ENCODE measurements at places on chromosomes 11 and 22.

DNA sequence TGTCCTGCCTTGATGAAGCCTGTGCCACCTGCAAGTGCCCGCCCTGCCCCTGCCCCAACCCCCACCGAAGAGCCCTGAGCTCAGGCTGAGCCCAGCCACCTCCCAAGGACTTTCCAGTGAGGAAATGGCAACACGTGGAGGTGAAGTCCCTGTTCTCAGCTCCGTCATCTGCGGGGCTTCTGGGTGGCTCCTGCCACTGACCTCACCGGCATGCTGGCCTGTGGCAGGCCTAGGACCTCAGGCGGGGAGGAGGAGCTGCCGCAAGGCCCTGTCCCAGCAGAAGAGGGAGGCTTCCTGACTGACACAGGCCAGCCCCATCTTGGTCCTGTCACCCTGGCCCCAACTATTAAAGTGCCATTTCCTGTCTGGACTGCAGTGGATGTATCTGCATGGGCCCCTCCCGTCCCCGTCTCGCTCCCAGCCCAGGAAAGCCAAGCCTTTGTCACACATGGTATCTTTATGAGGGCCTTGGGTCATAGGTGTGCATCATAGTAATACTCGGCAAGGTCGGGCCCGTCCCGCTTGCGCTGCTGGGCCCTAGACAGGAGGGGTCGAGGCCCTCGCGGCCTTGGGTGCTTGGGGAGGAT is 882 bp downstream of the FREY1 start:
- no peak for DNase-seq

- no peak for DNase-seq
These were observed 7.4 kb downstream of the SVIP start for GRCh38 chr11:22822203-22822602.

DNA sequence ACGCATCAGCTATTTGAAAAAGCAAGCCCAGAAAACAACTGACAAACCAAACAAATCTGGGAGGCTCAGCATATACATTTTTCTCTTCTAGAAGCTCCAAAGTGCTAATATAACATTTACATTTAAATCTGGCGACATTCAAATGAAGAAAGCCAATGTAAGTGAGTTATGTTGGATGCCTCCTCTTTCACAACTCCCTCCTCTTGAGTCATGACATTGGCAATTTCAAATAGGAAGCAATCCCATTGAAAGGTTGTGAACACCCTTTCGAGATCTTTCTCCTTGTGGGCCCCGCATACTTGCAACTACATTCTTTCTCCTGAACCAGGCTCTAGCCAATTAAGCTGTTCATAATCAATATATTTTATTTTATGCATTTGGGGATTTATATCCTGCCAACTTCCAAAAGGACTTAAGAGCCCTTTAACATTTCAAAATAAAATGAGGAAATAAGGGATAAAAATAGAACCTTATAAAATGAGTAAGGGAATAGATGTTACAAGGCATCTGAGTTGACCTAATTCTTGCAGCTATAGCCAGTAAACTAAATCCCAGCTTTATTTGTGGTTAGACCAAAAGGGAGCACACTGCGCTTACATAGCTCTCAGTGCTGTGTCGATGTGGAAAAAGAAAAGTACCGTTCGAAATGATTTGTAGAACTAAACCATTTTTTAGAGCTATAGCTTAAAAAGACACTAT is 129.5 kb upstream of the SESN3 start:
- no peak for DNase-seq

GRCh38 chr11:24155792-24156191 is 341.1 kb upstream of the LUZP2 start:
- DNase-seq: no peak

- no peak for DNase-seq
These were observed 1310.1 kb upstream of the RAG2 start for GRCh38 chr11:37908219-37908548.

DNA sequence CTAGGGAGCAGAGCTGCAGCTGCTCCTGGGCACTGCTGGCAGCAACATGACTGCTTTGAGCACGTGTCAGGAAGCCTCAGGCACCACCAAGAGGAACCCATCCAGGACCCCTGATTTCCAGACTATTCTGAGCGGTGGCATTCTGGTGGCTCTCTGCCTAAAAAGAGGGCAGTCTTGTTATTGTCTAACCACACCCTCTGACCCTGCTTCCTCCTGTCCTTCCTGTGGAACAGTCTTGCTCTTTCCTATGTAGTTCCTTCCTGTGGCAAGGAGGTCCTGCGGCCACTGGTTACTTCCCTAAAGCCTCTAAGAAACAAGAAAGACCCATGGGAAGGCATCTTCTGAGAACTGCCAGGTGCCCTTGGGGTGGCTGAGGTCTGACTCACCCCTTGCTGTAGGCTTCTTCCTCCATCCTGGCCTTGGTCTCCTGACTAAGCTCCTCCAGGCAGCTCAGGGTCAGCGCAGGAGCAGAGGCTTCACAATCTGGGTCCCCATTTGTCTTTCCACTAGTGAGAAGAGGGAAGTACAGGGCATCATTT is 13.1 kb upstream of the LYVE1 start:
- DNase-seq: no peak

DNA sequence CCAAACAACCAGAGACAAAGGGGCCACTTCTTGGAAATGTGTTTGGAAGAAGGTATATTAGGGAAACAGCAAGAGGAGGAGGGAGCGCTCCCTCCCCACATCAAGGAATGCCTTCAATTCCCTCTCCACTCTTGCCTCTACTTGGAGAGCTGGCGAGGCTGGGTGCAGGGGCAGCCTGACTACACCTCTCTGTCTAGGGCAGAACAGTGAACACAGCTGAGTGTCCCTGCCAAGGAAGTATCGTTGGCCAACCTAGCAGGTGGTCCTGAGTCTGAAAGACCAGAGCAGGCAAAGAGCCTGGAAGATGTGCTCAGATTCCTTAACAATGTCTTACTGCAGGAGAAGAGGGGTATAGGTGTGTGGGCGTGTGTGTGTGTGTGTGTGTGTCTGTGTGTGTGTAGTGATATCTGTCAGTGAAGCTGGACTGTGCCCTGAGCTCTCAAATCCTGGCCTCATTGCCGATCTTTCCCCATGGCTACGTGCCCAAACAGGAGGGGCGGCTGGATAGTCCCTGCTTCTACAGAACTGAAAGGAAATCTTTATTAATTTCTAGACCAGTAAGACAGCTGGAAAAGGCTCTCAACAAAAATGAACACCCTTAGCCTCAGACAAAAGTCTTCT is 46.8 kb downstream of the PAMR1 start:
- no peak for DNase-seq

GRCh38 chr11:64684357-64684756 is 38.6 kb downstream of the NRXN2 start:
- no peak for DNase-seq

DNA sequence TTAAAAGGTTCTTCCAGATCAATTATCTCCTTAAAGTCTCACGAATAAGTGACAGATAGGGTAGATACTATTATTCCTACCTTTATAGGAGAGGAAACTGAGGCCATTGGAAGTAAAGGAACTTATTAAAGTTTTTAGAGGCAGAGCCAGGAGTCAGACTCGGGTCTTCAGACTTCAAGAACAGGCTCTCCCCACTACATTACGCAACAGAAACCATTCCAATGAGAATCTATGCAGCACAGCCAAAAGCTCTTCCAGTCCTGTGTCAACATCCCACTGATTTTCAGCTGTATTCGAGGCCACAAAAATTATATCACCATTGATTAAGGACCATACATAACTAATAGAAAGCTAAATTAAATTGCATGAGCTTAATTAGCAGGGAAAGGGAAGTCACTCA is 77.4 kb downstream of the RELT start:
- no peak for DNase-seq

DNA sequence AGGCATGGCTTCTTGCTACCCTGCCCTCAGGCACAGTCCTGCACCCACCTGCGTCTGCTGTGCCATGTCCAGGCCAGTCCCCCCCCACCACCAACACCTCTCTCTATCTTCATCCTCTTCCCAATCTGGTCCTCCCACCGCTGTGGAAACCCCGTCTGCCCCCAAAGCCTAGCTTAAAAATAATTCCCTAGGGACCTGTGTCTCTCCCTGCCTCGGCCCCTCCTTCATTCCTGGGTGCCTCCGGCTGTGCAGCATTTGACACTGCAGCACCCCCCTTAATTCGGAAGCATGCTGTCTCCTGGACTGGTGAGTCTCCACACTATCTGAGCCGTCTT is 2.5 kb upstream of the ASCL2 start:
- DNase-seq: no peak

- DNase-seq: no peak
These were observed 32.8 kb upstream of the CTSD start for GRCh38 chr11:1796413-1797011.

DNA sequence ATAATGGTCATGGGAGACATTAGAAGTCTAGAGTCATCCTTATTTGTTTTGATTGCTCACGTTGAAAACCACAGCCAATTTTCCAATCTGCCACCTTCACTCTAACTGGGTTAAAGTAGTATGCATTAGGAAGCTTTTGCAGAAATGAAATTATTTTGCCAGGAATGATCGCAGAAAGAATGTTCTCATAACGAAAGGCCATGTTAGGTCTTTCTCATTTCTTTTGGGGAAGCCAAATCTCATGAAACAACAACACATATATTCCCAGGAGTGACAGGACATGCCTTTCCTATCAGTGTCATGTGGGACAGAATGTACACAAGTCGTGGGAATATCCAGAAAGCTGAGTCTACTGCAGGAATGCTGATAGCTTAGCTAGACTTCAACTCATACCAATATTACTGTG is 386.3 kb downstream of the AASDHPPT start:
- DNase-seq: no peak

- DNase-seq: no peak
These were observed 22.0 kb downstream of the CHID1 start for GRCh38 chr11:888310-889212.

GRCh38 chr11:11620173-11620920 is 1.5 kb downstream of the GALNT18 start:
- DNase-seq: peak; percentile 77

DNA sequence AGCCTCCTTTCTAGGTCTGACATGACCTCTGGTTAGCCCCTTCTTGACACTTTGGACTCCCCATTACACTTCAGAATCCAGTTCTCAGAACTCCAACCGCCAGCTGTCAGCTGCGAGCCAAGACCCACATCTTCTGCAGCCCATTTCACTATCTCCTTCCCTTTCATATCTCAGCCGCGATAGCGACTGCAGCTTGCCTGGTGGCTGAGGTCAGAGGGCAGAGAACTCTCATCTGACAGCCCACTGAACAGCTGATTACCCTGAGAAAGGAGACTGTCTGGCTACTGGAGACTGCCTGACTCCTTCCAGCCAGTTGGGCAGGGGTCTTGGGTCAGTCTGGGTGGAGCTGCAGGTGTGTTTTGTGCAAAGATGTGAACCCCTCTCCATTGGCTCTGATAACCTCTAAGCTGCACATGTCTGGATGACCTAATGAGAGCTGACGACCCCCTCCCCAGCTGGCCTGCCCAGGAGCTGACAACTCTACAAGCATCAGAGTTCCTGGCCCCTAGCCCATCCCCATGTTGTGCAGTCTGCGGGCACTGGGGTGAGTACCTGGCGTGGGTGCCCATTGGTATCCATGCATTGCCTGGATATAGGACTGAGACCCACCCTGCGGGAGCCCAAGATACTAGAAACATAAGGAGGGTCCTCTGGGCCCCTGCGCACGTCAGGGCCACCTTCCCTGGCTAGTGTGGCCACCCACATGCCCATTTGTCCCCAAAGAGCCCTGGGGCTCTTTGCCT is 1.1 kb downstream of the CHRM1 start:
- no peak for DNase-seq
